ENCODE measurements at places on chromosomes 3 and 15.

- DNase-seq = no peak
Observed at GRCh38 chr3:57958642-57959422, 49.4 kb upstream of the FLNB start.

- no peak for DNase-seq
Observed at GRCh38 chr3:185559706-185560090, 7.3 kb upstream of the LIPH start.

DNA sequence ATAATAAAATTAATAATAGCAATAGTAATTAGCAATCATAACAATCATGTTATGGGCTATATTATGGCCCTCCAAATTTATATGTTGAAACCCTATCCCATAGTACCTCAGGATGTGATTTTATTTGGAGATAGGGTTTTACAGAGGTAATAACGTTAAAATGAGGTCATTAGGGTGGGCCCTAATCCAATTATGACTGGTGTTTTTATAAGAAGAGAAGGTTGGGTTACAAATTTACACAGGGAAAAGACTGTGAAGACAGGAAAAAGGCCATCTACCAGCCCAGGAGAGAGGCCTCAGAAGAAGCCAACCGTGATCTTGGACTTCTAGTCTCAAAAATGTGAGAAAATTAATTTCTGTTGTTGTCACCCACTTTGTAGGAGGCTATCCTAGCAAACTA lies 353.1 kb downstream of the CHL1 start:
- no peak for DNase-seq

DNA sequence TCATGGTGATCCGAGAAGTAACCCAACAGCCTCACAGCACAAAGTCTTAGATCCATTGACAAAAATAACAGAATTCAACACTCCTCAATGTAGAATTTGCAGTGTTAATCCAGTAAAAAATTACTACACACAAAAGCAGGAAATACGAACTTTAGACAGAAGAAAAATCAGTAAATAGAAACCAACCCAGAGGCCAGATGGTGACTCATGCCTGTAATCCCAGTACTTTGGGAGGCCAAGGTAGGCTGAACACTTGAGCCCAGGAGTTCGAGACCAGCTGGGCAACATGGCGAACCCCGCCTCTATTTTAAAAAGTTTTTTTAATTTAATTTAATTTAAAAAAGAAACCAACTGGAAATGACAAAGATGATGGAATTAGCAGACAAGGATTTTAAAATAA lies 36.1 kb downstream of the SELENOT start:
- no peak for DNase-seq

GRCh38 chr15:47334805-47335535 lies 382.3 kb upstream of the SEMA6D start:
- no peak for DNase-seq

Data from SW 1271 (cell line).